ENCODE measurements at places on chromosomes 12 and 14. TPM values are rescaled to one million over a fixed set of nuclear protein-coding genes. Genes with fewer than 3 reads are reported as not detected.

- DNase-seq = no peak
Observed at GRCh38 chr12:42162965-42163364, 18.3 kb upstream of the GXYLT1 start.

DNA sequence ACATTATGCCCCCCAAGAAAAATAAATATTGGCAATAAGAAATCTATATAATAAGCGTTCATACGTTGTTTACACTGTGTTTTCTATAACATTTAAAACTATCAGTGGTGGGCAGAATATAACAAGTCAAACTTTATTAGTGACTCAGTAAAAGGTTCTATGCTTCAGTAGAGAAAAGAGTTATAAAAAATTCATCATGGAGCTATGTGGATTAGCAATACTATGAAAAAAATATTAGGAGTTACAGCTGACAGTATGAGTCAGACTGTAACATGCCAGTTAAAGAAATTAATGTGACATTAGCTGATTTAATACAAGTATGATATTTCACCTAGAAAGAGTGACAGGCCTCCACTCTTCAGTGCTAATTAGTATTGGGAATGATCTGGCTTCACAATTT, 125.1 kb upstream of the GARIN6 start:
- DNase-seq = no peak

DNA sequence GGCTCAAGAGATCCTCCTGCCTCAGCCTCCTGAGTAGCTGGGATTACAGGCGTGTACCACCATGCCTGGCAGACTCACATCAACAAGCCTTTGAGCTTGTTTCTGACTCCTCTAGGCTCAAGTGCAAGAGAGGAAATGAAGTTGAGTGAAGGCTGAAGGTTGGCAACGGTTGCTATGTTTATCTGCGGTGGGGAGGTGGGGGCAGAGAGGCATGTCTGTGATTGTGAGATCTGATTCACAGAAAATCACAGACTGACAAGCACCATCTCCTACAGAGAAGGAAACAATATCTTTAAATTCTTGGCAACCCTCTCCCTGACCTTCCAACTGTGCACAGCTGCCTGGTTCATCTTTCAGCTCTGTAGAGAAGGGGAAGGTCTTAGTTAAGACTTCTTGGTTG, 22.1 kb upstream of the NINJ2 start:
- DNase-seq = no peak

GRCh38 chr14:97298736-97299135, 501.6 kb downstream of the VRK1 start:
- no peak for DNase-seq

GRCh38 chr14:63991833-63992232, 139.0 kb downstream of the SYNE2 start:
- no peak for DNase-seq

- DNase-seq = no peak
Observed at GRCh38 chr14:24377126-24377525, 9.1 kb downstream of the NFATC4 start.

GRCh38 chr14:102541771-102542170, 32.2 kb upstream of the ANKRD9 start:
- DNase-seq = no peak

DNA sequence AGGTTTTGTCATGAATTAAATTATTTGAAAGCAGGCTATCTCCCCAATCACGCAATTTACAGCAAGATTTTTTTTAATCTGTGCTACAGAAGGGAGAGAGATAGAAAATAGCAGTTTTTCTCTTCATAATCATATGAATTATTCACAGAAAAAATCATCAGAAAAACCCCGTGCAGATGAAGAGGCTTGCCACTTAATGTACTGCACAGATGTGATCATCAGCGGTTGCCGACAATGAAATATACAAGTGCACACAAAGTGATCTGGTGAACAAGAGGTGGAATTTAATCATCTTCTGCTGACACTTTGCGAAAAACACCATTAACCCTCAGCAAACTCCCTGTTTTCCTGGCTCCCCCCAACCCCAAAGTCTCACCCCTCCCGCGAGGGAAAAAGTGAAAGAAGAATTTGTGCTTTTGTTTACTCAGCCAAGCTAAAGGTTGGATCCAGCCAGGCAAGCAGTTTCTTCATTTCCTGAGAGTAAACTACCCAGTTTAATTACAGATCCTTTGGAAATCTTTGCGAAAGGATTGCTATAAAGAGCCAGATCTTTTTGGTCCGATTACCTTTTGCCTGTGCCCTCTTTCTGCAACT, 3.1 kb upstream of the LMO3 start:
- no peak for DNase-seq

- DNase-seq = no peak
Observed at GRCh38 chr12:127503246-127503645, 763.7 kb upstream of the TMEM132C start.

DNA sequence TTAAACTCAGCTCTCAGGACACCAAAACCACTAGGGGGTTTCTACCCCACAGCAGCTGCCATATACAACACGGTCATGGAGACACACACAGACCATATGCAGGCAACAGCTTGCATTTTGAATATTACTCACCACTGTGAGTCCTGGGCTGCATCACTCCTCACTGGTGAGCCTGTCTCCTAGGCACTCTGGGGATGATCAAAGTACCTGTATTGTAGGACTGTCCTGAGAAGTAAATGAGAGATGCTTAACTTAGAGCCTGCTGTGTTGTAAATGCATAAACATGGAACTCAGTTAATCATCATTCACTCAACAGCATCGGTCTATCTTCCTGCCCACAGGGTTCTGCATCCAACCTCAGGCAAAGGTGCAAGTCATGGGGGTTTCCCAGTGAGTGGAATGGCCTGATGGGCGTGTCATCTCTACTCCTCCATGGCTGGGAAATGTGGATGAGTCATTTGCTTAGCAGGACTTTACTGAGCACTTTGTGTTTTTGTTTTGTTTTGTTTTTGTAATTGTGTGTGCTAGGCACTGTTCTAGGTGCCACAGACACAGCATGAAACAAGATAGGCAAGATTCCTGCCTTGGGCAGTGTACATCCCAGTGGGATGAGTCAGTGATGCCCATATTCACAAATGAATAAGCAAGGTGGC, 1141.2 kb upstream of the TMEM132C start:
- DNase-seq = peak; percentile 86

GRCh38 chr12:112676507-112676906, 115.0 kb upstream of the RPH3A start:
- DNase-seq = no peak

DNA sequence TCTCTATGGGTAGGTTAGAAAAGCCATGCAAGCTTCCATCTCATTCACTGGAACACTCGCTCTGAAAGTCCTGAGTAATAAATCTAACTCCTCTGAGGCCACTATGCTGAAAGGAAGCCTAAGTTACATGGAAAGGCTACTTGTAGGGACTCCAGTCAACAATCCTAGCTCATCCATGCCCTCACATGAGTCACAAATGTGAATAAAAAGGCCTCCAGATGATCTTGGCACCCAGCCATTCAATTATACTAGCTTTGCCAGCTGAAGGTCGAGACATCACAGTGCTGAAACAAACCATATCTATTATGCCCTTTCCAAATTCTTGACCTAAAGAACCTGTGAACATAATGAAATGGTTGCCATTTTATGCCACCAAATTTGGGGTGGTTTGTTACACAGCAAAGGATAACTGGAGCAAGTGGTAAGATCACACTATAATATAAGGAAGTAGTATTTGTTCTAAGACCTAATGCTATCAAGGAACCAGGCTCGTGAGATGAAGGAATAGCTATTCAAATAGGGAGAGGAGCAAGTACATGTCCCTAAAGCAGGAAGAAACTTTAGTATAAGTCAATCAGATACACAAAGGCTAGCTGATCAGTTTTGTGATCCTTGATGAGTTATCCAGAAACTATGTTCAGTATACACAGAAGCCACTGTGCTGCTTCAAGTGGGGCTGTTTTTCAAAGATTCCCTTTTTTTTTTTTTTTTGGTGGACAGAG, 142.1 kb downstream of the MED13L start:
- peak; percentile 20 for DNase-seq

DNA sequence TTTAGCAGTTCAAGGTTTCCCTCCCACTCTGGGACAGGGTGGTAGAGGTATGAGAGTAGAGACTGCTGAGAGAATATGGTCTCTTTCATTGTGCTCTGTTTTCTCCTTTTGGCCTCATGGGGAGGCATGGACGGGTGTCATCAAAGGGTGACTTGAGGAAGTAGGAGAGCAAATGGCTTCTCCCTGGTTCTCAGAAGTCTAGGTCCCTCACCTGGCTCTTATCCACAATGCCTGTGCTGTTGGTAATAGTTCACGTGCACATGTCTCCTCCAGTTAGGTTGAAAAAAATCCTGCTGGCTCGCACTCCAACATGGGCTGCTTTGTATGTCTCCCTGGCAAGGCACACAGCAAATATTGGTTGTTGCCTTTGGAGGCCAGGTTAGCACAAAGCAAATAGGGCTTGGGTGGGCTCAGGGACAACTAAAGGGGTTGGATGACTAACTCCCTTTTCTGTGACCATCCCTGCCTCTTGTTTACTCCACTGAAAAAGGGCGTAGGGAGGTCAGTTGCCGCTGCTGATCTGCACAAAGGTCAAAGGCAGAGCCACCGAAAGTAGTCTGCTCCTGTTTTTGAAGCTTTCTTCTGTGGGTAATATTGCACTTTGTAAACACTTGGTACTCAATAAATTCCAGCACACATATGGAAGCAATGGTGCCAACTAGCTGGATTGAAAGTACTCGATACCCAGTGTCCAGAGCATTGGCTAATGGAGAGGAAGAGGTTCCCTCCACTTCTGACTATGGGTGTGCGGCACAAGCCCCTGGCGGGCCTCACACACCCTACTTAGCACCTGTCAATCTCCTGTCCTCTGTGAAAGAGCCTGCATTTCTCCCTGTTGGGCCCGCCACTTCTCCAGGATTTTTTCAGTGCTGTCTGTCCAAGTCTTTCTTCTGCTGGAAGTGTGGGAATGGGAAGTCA, 121.8 kb downstream of the SLC38A6 start:
- peak; percentile 25 for DNase-seq

- no peak for DNase-seq
Observed at GRCh38 chr14:86501611-86502010, 971.7 kb downstream of the FLRT2 start.

- no peak for DNase-seq
Observed at GRCh38 chr14:104284636-104285507, 146.5 kb downstream of the KIF26A start.

- DNase-seq = no peak
Observed at GRCh38 chr14:49641697-49642129, 6.7 kb upstream of the DNAAF2 start.

DNA sequence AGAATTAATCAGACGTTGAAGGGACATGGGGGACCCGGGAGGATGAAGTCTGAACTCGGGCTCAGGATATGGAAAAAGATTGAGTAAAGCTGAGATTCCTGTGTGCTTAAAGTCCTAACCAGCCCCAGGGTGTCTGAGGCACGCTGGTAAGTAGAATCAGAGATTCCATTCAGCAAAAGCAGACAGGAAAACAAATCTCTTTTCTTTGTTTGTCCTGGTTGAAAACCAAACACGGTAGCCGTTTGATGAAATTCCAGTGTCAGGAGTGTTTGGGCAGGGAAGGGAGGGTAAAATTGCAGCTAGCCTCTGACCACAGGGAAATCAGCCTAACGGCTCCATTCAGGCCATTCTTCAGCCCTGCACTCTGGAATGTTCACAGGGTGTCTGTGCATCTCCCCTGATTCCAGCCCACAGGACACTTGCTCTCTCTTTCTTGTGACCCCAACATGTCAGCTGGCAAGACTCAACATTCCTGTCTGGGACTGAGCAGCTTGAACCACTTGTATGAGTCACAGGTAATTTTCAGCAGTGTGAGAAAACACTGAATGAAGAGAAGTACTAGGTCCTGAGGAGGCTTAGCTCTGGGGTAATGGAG, 31.0 kb downstream of the NINJ2 start:
- DNase-seq = peak; percentile 95

- DNase-seq = no peak
Observed at GRCh38 chr12:114381177-114381576, 24.8 kb downstream of the TBX5 start.

DNA sequence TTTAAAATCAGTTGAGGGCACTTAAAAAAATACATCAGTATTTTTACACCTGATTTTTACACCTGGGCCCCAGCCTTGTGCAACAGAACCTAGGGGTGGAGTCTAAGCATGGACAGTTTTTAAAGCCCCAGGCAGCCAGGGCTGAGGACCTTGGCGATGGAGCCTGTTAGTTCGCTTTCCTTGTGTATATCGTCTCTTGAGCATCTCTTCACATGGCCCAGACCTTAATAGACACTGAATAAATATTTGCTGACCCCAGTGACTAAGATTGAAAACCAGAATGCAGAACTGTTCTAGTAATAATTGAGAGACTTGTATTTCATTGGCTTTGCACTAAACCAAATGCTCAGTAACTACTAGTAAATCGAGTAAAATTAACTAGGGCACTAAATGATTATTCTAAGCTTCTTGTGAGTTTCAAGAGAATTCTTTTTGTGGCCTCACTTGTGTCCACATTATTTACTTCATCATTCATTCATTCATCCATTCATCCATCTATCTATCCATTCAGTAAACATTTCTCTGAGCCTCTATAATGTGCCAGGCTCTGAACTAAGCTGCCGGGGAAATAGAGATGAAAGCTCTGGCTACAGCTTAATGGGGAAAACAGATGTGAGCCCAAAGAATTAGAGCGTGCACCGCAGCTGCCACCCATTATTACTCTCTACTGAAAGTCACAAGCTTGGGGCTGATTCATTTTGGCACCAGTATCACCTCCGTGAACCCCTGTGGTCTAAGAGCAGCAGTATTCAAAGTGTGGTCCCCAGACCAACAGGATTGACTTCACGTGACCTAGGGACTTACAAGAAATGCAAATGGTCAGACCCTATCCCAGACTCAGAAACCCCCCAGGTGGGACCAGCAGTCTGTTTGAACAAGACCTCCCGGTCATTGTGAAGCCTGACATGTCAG, 30.7 kb upstream of the BCL7A start:
- DNase-seq = no peak

DNA sequence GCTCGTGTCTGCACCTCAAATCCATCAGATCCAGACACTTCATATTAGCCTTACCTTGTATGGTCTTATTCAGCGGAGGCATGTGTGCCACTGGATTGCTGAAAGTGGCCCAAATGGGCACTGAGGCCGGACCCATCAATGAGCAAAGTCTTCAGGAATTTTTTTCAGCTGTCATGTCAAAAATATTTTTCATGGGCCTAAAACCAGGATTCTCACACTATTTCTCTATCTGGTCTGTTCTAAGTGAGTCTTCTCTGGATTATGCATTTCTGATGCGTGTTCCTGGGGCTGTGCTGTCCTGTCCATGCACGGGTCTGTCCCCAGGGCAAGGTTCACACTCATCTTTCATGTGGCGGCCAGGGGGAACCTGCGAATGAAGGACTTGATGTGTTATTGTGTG, 94.6 kb downstream of the KCNA5 start:
- DNase-seq = no peak

- peak; percentile 56 for DNase-seq
Observed at GRCh38 chr12:1591034-1591433, 3.3 kb downstream of the FBXL14 start.

Gene TSPAN19
- total RNA-seq = not detected

Gene TCL1B
- not detected for total RNA-seq

Gene GPRC5A
- 468 TPM for total RNA-seq

Gene LBHD2
- 0.78 TPM for total RNA-seq

Gene CCDC77
- total RNA-seq = 20.4 TPM

Gene NUAK1
- 8.3 TPM for total RNA-seq

Gene HHIPL1
- 0.48 TPM for total RNA-seq

Gene RABGGTA
- 25.2 TPM for total RNA-seq

Gene MYF6
- total RNA-seq = not detected

Gene GPR137C
- total RNA-seq = 1.2 TPM

Gene HOXC4
- total RNA-seq = 3.8 TPM

Gene BDKRB2
- total RNA-seq = 0.28 TPM

Measured in PC-9 (cell line).